ENCODE measurements at places on chromosomes 1 and 21.

DNA sequence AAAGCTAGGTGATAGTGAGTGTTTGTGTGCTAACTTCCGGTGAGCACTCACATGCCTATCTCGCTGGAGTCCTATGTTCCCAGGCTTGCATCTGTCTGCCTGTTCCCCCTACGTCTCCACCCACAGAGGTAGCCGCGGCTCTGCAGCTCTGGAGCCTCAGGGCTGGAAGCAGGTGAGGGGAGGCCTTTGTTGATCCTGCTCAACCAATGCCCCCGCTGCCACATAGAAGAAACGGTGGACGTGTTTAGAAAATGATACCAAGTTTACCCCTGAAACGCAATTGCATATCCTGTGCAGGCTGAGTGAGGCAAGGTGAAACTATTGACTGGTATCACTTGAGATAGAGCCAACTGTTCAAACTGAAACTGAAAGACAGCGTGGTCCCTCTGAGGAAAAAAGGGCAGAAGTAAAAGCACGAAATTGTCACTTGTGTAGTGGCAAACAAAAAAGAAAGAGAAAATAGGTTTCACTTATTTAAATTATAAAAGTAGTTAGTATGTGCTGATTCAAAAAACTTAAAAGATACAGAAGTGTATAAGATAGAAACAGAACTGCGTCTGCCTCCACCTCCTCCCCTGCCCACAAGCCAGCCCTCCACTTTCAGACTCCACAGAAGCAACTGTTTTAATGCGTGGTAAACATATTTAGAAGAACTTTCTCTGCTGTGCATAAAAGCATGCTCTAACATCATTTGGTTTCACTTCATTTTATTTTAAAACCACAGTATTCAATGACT, 38.6 kb upstream of the ETS2 start:
- DNase-seq, result no peak

GRCh38 chr1:183604038-183604808, 14.0 kb upstream of the NCF2 start:
- no peak for DNase-seq

DNA sequence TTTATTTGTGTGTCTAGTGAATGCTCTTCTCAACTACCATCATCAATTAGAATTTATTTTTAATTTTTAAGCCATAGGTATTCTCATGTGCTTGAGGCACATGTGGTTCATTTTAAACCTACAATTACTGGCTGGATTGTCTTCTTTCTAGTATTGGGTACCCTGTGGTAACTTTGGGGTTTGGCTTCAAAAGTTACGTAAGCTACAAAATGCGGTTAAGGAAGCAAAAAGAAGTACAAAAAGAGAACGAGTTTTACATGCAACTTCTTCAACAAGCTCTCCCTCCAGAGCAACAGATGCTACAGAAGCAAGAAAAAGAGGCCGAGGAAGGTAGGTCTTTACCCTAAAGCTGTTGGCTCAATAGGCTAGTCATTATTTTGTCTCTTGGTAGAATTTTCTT, 25.8 kb downstream of the MACO1 start:
- no peak for DNase-seq

- peak; percentile 60 for DNase-seq
These were observed 5.1 kb upstream of the GJA4 start for GRCh38 chr1:34787461-34788420.

GRCh38 chr1:211920141-211920572, 89.6 kb upstream of the LPGAT1 start:
- DNase-seq, result no peak

GRCh38 chr1:229086091-229086490, 184.8 kb upstream of the RAB4A start:
- DNase-seq, result no peak

DNA sequence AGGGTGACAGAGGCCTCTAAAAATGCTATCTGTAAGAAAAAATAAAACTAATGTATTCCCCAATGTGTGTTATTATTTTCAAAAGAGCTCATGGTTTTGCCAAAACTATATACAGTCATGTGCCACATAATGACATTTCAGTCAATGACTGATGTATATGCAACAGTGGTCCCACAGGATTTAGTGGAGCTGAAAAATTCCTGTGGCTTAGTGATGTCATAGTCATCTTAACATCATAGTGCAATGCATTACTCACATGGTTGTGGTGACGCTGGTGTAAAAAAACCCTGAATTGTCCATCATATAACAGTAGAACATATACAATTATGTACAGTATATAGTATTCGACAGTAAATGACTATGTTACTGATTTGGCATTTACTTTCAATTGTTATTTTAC, 172.4 kb downstream of the CACNA1E start:
- DNase-seq, result no peak

- no peak for DNase-seq
These were observed 67.5 kb upstream of the ACOT11 start for GRCh38 chr1:54480525-54480848.

GRCh38 chr1:181015251-181015615, 7.4 kb downstream of the STX6 start:
- DNase-seq, result no peak

DNA sequence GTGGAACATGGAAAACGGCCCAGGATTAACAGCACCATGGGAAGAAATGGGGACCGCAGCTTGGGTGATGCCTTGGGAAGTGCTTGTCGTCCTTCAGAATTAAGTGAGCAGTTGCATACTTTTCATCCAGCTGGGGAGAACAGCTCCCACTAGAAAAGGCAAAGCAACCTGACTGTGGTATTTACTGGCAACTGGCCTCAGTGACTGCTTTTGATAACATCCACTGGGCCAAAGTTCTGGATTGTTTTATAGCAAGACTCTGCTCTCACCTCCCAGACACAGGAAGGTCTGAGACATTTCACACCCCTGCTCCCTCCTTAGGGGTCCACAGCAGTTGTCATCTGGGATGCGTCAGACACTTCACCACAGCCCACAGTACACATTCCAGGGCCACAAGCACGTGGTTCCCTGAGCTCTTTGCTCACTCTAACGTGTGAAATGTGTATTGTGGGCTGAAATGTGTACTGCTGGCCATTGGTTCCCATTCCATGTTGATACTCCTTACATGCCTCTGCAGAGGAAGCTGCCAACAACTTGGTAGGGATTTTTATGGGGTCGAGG, 6.6 kb downstream of the PAPPA2 start:
- DNase-seq, result no peak

- no peak for DNase-seq
These were observed 18.4 kb upstream of the FRRS1 start for GRCh38 chr1:99784809-99785255.

- no peak for DNase-seq
These were observed 298.6 kb downstream of the PTPRC start for GRCh38 chr1:198937231-198938031.

GRCh38 chr21:15775981-15776380, 46.2 kb downstream of the USP25 start:
- no peak for DNase-seq

- DNase-seq, result no peak
These were observed 48.2 kb downstream of the COQ8A start for GRCh38 chr1:226988334-226988666.

DNA sequence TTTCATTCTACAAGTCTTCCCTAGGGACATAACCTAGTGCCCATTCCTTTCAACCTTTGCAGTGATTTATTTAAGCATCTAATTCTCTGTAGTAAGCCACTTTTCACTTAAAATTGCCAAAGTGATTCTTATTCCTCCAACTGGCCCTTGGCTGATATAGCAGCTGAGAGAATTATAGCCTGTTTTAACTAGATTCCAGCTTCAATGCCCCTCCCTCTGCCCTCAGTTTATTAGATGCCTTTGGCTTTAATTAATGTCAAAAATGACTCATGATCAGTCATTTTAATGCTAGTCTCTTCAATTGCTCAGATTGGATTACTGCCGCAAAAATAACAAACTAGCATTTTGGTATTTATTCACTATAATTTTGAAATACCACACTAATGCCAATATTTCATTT, 145.4 kb upstream of the KCTD3 start:
- no peak for DNase-seq

DNA sequence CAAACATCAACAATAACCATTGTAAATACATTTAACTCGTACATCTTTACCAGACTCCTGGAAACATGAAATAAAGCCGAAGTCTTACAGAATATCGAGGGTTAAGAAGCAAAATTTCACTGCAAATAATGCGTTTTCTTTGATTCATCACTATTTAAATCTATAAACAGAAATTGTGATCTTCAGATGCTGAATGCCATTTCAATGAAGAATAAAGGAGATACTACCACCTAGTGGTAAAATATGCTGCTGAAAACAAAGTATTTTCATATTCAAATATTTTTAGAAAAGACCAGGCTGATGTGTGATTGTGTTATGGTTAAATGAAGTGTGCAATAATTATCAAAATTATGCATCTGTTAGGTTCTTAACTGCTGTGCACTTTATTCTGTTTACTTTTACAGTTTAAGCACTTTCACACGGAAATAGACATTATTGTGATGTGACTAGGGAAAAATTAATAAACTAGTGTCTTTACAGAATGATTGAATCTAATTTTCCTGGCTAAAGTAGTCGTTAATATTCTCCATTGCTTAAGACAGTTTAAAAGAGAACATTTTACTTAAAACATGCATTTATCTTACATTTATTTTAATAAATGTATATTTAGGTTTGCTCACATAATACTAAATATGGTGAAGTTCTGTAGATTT, 1093.1 kb downstream of the MRPL39 start:
- DNase-seq, result no peak

GRCh38 chr1:94345148-94345721, 73.0 kb upstream of the ABCD3 start:
- no peak for DNase-seq

- no peak for DNase-seq
These were observed 6.9 kb upstream of the TNNT2 start for GRCh38 chr1:201384406-201384782.

DNA sequence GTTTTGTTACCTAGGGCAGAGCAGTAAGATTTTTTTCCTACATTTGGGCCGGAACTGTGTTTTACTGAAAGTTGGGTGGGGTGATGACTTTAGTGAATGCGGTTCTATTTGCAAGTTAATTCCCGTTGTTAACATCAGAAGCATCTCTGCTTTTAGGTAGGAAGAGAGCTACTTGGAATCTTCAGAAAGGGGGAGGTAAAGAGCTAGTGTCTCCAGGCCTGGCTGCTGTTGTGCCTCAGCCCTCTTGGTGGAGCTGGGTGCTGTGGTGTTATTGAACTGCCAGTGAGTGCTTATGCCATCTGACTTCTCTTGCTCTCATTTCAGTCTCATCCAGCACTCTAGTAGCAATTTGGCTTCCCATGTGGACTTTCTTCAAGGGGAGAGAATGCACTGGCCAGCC, 3.4 kb downstream of the KDM4A start:
- DNase-seq, result peak; percentile 86

GRCh38 chr1:171245458-171246064, 2.7 kb upstream of the FMO1 start:
- peak; percentile 46 for DNase-seq

DNA sequence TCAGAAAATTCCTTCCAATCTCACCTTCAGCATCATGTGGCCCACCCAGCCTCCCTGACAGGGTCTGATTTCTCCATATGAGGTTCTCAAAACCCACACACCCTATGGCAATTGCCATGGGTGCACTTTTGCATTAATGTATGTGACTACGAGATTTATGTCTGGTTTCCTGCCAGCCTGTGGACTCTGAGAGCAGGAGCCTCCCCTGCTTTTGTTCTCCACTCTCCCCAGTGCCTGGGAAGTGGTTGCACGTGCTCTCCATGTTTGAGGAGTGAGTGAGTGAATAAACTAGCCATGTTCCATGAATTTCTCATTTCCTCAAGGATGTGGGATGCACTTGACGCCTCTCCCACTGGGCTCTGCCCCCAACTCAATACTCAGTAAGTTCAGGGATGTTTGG, 91.2 kb downstream of the ACTL8 start:
- no peak for DNase-seq

- no peak for DNase-seq
These were observed 31.6 kb downstream of the RGS5 start for GRCh38 chr1:163170975-163171676.

- no peak for DNase-seq
These were observed 25.6 kb downstream of the XCL2 start for GRCh38 chr1:168518201-168518689.

GRCh38 chr21:15809818-15810217, 80.0 kb downstream of the USP25 start:
- no peak for DNase-seq
